Activated CD4-positive, alpha-beta T cell treated with anti-CD3 and anti-CD28 coated beads, Interleukin-2, amount 50 U/mL, for 48 hours (primary cell): ENCODE measurements at places on chromosomes 16 and 17.

DNA sequence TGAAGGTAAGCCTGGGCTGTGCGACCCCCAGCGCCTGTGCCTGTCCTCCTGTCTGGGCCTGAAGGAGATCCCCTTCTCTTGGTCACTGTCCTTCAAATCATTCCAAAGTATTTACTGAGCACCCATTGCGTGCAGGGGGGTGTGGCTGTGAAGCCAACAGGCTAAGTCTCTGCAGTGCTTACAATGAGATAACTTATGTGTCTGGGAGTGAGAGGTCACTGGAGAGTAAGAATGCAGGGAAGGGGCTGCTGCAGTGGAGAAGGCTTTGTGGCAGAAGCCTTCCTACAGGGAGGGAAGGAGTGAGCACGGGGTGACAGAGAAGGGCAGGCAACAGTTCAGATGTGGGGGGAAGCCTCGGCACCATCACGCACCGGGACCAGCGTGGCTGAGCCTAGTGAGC lies 11.2 kb upstream of the SMIM5 start:
- DNase-seq, result no peak

DNA sequence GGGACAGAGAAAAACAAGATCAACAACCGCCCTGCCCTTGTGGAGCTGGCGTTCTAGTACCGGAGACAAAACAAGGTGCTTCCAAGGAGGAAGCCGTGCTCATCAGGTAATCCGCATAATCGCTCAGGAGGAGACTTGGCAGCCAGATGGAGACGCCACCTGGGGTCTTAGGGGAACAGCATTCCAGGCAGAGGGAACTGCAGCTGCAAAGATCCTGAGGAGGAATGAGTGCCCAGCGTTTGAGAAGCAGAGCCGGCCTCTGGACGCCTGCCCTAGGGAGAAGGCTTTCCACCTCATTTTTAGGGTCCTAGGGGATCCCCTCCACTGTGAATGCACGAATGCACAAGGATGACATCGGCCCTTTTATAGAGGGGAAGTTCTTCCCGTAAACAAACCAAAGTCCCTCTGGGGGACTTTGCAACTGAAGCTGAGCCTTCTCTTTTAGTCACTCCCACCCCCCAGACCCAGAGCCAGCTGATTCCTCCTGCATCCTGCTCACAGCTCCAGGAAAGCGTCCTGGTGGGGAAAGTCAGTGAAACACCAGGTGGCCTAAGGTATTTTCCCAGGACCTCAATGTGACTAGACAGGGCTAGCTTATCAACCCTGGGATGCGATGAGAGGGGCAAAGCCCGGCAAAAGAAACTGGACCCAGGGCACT lies 13.2 kb upstream of the MPRIP start:
- no peak for DNase-seq

DNA sequence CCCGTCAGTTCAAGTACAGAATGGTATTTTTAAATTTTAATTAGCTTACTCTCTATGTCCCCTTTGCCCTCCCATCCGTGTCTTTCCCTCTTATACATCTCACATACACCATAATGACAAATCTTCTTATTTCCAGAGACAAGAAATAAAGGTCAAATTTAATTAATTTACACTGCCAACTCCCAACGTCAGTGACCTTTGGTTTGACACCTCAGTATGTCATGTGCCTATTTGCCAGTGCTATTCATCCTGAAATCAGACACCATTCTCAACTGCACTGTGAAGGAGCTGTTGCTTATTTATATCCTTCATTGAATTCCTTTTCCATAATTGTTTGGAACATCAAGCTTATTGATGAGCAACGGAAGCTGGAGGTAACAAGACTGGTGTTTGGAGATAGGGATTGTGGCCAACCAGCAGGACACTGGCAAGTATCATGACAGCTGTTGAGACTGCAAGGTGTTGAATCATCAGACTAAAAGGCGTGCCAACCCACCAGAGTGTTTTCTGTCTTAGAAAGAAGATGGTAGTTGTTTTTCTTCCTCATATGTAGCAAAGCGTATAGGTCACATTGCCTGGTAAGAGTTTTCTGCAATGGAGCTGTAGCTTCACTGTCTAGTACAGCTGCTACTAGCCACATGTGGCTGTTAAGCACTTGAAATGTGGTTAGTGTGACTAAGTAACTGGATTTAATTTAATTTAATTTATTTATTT lies 12.5 kb downstream of the CALCOCO2 start:
- DNase-seq, result no peak

DNA sequence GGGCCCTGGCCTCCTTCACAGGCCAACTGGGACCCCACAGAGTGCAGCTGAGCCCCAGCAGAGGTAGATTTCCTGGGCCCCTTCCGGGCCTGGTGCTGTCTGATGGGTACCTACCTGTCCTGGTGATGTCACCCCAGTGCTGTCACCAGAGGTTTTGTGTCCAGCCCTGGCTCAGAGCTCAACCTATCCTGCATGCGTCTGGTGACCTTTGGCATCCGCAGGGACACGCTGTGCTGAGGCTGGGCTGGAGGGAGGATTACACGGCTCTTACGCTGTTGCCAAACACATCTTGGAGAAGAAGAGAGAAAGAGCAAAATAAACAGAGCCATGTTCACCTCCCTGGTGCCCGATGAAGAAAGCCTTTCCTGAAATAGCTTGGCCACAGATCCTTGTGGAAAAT lies 70.6 kb upstream of the MED9 start:
- DNase-seq, result no peak

DNA sequence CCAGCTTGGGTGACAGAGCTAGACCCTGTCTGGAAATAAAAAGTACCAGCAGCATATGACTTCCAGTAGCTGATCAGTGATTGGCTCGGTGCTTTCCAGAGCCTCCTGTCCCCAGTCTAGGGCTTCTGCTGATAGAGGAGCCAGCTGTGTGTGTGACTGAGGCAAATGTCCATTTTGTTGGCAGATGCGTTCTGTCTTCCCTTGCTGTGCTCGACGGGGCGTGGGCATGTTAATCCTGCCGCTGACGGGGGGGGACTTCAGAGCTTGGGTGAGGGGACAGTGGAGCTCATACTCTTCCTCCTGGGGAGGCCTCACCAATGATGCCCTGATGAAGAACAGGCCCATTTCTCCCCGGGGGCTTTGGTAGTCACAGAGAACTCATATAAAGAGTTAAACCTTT lies 14.6 kb downstream of the KCTD2 start:
- no peak for DNase-seq

- DNase-seq, result peak; percentile 86
Observed at GRCh38 chr17:29615492-29616299, 7.0 kb downstream of the CORO6 start.

- no peak for DNase-seq
Observed at GRCh38 chr17:82668024-82668630, 19.9 kb upstream of the WDR45B start.

DNA sequence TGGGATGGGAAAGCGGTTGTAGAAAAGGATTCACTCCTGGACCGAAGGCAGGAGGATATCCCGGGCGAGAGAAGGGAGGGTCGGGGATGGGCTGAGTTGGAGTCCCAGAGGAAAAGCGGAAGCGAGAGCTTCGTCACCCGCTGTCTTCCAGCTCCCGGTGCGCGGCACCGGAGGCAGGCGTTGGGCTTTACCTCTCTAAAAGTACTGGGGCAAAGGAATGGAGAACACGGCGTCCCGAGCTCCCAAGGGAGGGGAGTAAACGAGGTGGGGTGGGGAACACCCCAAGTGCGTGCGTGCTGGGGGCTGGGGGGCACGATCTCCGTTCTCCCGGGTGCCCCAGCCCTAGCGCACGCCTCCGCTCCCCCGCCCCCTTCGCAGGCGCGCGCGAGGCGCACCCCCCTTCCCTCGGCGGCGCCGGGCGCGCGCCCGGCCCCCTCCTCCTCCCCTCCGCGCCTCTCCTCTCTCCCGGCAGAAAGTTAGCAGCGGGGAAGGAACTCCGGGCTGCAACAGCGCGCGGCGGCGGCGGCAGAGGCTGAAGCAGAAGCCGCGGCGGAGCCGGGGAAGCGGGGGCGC lies at the start of gene HS3ST4:
TSS of gene HS3ST4 (plus strand) at position 441 of the 573 bp plus-strand sequence.
- DNase-seq, result no peak

GRCh38 chr16:81127051-81127450 lies 30.9 kb upstream of the GCSH start:
- DNase-seq, result no peak

GRCh38 chr16:6946802-6947201 lies 385.8 kb upstream of the RBFOX1 start:
- DNase-seq, result no peak

DNA sequence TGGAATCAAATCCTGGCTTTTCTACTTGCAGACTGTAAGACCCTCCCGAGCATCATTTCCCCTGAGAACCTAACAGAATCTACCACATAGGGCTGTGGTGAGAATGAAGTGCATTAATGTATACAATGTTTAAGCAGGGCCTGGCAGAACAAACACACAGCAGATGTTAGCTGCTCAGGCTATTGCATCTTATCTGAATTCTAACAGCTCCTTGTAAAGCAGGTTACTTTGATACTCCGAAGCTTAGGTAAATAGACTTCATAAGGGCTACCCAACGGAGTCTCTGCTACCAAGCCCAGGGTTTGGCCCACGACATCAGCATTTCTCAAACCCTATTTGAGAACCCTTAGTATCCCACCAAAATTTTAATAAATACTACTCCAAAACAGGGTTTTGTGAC lies 24.4 kb upstream of the NOS2 start:
- DNase-seq, result no peak

- no peak for DNase-seq
Observed at GRCh38 chr16:1560153-1560552, 26.7 kb downstream of the TMEM204 start.

GRCh38 chr17:48577946-48578615 lies at the start of gene HOXB4:
HOXB4 (minus strand) TSS chr17:48578350; CDS start chr17:48578319, 31 bp downstream.
- DNase-seq, result peak; percentile 74

DNA sequence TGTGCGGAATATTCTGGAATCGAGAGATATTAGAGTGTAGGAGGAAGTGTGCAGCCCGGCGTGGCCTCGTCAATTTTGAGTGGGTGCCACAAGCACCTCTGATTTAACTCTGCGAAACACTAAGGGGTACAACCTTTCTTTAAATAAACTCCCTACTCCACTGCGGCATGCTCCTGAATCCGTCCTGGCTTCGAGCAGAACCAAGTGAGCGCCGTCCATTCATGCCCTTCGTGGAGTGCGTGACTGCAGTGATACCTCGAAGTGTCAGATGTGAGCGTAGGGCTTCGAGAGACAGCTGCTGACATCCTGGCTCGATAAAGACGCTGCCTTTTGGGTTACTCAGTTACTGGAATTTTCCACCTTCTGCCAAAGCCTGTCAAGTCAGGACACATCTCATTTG lies 128.8 kb downstream of the FOXL1 start:
- DNase-seq, result no peak

GRCh38 chr17:58065238-58065637 lies 18.0 kb upstream of the DYNLL2 start:
- DNase-seq, result no peak
